ENCODE measurements at places on chromosomes 12 and 14. TPM values are rescaled to one million over a fixed set of nuclear protein-coding genes. Genes with fewer than 3 reads are reported as not detected.

GRCh38 chr12:132170094-132170636 lies 25.9 kb downstream of the NOC4L start:
- H3K4me1 ChIP-seq = peaks cover 9% of the 10 kb centered on the region
- no peak overlapping the region for H3K4me3 ChIP-seq
- no peak overlapping the region for H3K27ac ChIP-seq
- no peak for DNase-seq
- H3K36me3 ChIP-seq = no peaks in the 10 kb centered on the region
- H3K27me3 ChIP-seq = no peaks in the 10 kb centered on the region

- no peaks in the 10 kb centered on the region for H3K36me3 ChIP-seq
- H3K4me3 ChIP-seq = no peak overlapping the region
- no peaks in the 10 kb centered on the region for H3K4me1 ChIP-seq
- no peaks in the 10 kb centered on the region for H3K27me3 ChIP-seq
Observed at GRCh38 chr14:90551733-90552464, 155.1 kb downstream of the CALM1 start.

GRCh38 chr14:85308531-85309300 lies 221.2 kb upstream of the FLRT2 start:
- H3K27me3 ChIP-seq = no peaks in the 10 kb centered on the region
- H3K4me3 ChIP-seq = no peak overlapping the region
- H3K27ac ChIP-seq = no peak overlapping the region
- no peak for DNase-seq
- no peaks in the 10 kb centered on the region for H3K4me1 ChIP-seq
- H3K36me3 ChIP-seq = no peaks in the 10 kb centered on the region

DNA sequence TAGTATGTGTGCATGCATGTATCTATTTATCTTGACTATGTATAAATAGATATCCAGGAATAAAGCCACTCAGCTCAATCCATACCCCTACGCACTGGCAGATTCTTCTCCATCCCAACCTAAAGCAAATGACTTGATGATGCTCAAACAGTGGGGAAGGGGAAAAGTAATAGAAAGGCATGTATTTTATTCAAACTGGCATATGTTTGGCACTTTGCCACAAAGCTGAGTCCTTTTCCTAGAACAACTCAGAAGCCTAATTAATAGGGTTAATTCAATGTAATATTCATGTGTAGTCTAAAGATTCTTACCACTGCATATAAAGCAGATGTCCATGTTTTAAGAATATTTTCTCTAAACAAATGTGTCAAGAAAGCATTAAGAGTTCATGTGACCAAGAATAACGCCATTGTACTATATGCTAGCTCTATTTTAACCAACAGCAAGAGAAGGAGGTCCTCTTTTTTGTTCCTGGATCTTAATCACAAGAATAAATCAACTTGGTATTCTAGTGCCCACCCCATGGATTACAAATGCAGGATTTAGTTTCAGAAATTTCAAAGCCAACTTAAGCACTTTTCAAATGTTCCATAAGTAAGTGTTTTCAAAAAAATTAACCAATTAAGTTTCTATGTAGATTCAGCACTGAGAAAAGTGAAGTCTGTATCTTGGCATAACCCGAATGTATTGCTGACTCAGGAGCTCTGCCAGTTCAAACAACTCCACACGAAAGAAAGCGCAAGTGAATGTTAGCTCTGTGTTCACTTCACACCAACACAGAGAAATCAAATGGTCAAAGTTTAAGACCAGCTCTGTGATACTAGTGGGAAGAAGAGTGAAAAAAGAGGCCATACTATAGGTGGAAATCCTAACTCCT lies 233.6 kb downstream of the MED13L start:
- no peaks in the 10 kb centered on the region for H3K4me1 ChIP-seq
- H3K27ac ChIP-seq = no peak overlapping the region

The RNASE7 gene
- polyA plus RNA-seq = not detected

DNA sequence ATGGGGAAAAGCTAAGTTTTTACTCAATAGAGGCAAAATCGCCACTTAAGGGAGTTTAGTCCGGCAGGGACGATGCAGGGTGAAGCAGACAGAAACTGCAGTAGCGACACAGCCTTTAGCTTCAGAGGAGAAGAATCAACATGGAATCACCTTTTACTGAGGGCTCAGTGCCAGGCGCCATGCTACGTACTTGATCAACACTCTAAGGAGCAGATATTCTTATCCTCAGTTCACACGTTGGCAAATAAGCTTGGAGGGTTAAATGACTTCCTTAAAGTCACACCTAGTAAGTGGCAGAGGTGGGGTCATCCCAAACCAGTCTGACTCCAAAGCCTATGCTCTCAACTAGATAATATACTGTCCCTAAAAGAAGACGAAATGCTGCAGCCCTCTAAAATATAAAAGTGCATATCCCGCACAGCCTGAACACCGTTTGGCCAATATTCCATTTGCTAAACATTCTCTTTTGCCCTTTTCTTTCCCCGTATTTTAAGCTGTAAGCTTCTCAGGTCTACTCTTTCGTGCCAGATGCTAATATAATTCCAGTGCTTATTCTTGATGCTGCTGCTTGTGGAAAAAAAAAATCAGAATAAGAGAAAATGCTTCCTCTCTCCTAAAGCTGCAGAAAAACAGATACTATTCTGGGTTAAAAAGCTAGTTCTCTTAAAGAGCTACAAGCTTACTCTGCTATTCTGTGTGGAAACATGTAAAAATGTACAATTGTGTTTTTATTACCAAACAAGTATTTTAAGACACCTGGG lies 10.9 kb downstream of the CCDC92 start:
- no peaks in the 10 kb centered on the region for H3K27me3 ChIP-seq
- no peaks in the 10 kb centered on the region for H3K4me1 ChIP-seq

The PPP4R4 gene
- polyA plus RNA-seq = 0.03 TPM

- no peaks in the 10 kb centered on the region for H3K36me3 ChIP-seq
- no peak overlapping the region for H3K27ac ChIP-seq
- no peaks in the 10 kb centered on the region for H3K4me1 ChIP-seq
- no peak overlapping the region for H3K4me3 ChIP-seq
Observed at GRCh38 chr14:82075566-82075965, 541.9 kb upstream of the SEL1L start.

- no peak overlapping the region for H3K4me3 ChIP-seq
- no peak for DNase-seq
- no peak overlapping the region for H3K27ac ChIP-seq
- no peaks in the 10 kb centered on the region for H3K4me1 ChIP-seq
- peaks cover 23% of the 10 kb centered on the region for H3K27me3 ChIP-seq
Observed at GRCh38 chr14:36498938-36499337, 21.1 kb downstream of the NKX2-1 start.

The MFAP5 gene
- 0.31 TPM for polyA plus RNA-seq

DNA sequence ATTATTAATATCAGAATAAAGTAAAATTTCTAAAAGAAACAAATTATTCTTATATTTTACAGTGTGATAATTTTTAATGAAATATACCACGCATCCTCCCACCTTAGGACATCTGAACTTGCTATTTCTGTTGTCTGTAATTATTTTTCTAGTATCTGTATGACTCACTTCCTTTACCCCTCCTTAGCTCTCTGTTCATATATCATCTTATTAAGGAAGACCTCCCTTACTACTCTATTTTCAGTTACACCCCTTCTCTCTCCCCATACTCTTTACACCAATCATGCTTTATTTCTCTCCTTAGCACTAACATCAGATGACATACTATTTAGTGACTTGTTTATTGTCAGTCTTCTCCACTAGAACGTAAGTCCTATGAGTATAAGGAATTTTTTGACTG lies 34.2 kb upstream of the C12orf50 start:
- DNase-seq = no peak
- peaks cover 2% of the 10 kb centered on the region for H3K36me3 ChIP-seq
- H3K4me1 ChIP-seq = peaks cover 3% of the 10 kb centered on the region
- no peaks in the 10 kb centered on the region for H3K27me3 ChIP-seq
- no peak overlapping the region for H3K27ac ChIP-seq

DNA sequence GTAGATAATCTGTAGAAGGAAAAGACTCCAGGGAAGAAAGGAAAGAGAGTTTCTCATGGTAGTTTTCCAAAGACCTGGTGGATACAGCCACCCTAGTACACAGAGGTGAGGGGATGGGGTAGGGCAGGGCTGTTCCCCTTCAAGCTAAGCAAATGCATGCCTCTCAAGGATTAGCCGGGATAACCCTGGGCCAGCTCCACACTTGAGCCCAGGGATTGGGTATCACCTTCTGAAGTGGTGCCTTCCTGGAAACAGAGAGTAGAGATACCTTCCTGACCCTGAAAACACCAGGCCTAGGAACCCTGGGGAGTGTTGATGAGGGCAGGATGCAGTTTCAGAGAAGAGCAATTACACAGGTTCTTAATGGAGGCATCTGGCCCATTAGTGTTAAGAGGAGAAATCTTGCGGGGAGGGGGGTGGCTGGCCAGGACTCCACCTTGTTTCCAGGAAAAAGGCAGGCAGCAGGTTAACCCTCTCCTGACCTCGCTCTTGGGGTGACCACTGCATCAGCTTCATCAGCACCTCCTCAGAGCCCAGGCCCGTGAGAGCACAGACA lies 106.9 kb upstream of the TMEM233 start:
- no peaks in the 10 kb centered on the region for H3K36me3 ChIP-seq
- no peak for DNase-seq
- no peaks in the 10 kb centered on the region for H3K27me3 ChIP-seq
- H3K4me3 ChIP-seq = no peak overlapping the region
- H3K4me1 ChIP-seq = no peaks in the 10 kb centered on the region

GRCh38 chr12:2075508-2076195 lies 22.9 kb downstream of the CACNA1C start:
- H3K4me3 ChIP-seq = no peak overlapping the region
- DNase-seq = no peak
- H3K27me3 ChIP-seq = no peaks in the 10 kb centered on the region
- no peaks in the 10 kb centered on the region for H3K4me1 ChIP-seq
- H3K36me3 ChIP-seq = no peaks in the 10 kb centered on the region

- H3K4me3 ChIP-seq = no peak overlapping the region
- H3K4me1 ChIP-seq = peaks cover 8% of the 10 kb centered on the region
- H3K27me3 ChIP-seq = peaks cover 3% of the 10 kb centered on the region
Observed at GRCh38 chr14:21528381-21529348, 2.5 kb upstream of the SALL2 start.

The LDHB gene
- polyA plus RNA-seq = 71.9 TPM

The NELL2 gene
- polyA plus RNA-seq = 0.22 TPM

- H3K27ac ChIP-seq = no peak overlapping the region
- H3K36me3 ChIP-seq = no peaks in the 10 kb centered on the region
- no peak for DNase-seq
- no peak overlapping the region for H3K4me3 ChIP-seq
- peaks cover 5% of the 10 kb centered on the region for H3K4me1 ChIP-seq
Observed at GRCh38 chr14:44914849-44915248, 46.9 kb downstream of the KLHL28 start.
